ENCODE measurements at places on chromosomes 4 and X. TPM values are rescaled to one million over a fixed set of nuclear protein-coding genes. Genes with fewer than 3 reads are reported as not detected.

DNA sequence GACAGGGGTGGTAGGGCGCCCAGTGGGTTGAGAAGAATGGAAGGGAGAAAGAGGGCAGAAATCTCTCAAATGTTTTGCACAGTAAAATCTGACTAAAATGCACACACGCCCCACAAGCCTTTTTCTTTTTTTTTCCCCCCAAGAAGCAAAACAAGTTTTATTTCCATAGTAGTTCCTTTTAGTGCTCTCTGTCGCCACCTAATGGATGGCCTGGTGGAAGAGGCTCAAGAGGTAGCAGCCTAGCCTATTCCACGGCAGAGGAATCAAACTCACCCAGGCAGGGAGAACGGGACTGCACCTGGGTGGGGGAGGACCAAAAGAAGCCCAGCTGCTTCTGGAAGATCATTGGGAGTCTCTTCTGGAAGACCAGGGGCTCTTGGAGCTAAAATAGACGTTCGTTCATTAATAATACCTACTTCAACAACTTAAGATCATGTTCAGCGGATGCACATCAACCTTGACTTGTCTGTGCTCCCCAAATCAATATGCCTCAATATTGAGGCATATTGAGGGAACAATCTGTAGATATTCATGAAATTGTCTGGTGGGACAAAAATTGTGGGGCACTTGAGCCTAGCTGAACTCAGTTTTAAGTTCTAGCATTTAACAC is 31.6 kb upstream of the IRAK1 start:
- peak overlapping the region; percentile 53 for H3K27ac ChIP-seq
- no peaks in the 10 kb centered on the region for H3K27me3 ChIP-seq
- H3K36me3 ChIP-seq = peaks cover 20% of the 10 kb centered on the region
- peaks cover 9% of the 10 kb centered on the region for H3K4me1 ChIP-seq
- DNase-seq = peak; percentile 46
- H3K4me3 ChIP-seq = no peak overlapping the region

DNA sequence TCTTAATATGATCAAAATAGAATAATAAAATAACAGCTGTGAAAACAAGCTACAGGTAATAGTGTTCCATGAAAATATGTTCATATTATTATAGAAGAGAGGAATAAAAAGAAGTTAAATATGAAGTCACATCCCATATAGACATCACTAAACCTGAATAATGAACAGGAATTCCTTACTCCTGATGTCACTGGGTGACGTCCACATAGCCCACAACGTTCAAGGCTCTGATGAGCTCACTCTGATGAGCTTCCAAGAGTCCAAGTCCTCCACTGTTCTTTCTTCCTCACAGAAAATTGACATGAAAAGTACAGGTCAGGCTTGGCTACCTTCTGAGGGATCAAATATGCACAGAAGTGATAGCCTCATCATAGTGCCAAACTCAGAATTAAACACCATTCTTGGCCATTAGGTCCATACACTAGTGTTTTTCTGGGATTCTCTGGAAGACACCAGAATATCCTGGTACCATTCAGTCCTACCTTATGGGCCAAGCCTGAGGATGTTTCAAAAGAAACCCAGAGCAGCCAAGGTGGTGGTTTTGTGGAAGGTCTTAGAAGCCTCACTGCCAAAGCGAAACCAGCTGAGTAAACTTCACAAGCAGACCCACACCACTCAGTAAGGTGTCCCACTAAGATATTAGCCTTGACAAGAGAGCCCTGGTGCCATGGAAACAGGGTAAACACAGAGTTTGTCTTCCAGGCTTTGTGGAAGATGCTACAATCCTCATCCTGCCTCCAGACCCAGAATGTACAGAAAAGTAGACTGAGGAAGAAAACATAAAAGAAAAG is 138.4 kb upstream of the HHIP start:
- H3K27ac ChIP-seq = no peak overlapping the region
- no peak overlapping the region for H3K4me3 ChIP-seq
- no peaks in the 10 kb centered on the region for H3K36me3 ChIP-seq
- H3K4me1 ChIP-seq = no peaks in the 10 kb centered on the region

GRCh38 chrX:110284159-110284558 is 33.7 kb downstream of the AMMECR1 start:
- H3K27me3 ChIP-seq = no peaks in the 10 kb centered on the region
- no peak overlapping the region for H3K27ac ChIP-seq
- DNase-seq = no peak
- H3K4me3 ChIP-seq = no peak overlapping the region
- H3K36me3 ChIP-seq = no peaks in the 10 kb centered on the region

DNA sequence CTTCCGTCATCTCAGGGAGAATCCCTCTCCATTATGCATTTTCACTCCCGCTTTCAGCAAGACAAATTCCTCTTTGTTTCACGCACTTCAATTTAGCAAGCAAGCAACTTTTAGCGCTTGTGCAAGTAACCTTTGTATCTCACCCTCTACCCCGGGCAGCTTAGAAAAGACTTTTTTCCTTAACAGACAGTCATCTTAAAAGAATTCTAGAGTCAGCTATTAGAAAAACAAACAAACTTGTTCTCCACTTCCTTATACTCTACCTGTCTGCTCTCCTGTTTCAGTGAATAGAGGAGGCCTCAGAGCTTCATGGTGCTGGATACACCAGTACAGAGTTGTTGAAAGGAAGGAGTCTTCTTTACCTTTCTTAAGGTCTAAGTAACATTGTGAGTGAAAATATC is 12.1 kb downstream of the TIGD2 start:
- peaks cover 2% of the 10 kb centered on the region for H3K27me3 ChIP-seq
- no peaks in the 10 kb centered on the region for H3K36me3 ChIP-seq
- peaks cover 8% of the 10 kb centered on the region for H3K4me1 ChIP-seq
- no peak for DNase-seq

DNA sequence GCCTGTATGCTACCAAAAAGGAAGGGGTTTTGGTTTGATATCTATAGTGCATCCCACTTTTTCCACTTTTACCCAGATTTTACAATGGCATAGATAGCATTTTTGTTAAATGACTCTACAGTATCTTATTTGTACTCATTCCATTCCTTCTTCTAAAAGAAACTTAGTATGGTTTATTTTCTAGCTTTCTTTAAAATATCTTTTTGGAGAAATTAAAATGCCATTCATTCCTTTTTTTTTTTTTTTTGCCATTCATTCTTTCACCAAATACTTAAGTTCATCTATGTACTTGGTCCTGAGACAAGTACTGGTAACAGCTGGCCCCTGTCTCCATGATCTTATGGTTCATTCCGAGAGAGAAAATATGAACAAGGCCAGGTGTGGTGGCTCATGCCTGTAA is 49.1 kb downstream of the MID1 start:
- H3K4me3 ChIP-seq = no peak overlapping the region
- no peak overlapping the region for H3K27ac ChIP-seq
- no peaks in the 10 kb centered on the region for H3K4me1 ChIP-seq

DNA sequence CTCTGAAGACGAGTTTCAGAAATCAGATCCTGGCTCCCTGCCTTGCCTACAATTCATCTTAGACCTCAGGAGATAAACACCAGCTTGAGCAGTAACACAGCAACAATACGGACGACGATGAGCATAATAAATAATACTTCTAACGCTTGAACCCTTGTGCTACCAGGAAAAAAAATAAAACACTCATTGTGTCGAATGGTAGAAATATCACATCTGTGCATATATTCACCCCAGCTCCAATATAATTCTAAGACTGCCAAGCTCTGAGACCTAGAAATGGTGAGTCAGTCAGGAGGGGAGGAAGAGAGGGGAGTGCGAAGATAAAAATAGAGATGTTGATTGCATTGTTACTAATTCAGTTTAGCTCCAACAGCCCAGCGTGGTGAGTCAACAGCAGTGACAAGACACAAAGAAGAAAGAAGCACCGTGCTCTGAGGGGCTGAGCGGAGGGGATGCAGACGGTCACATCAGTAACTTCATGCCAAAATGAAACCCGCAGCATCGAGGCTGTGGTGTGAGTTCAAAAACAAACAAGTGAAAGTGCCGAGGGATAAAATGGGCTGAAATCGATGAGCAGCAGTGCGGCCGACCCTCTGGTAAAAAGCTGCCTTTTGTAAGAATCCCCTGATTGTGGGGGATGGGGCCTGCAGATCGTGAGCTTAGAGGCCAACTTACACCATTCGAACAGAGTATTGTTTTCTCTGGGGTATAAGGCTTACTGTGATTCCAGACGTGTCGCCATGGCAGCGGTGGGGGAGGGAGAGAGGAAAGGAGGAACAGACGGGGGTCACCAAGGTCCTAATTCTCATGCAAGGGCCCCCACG is 150.4 kb downstream of the MGST2 start:
- peaks cover 6% of the 10 kb centered on the region for H3K4me1 ChIP-seq
- no peak overlapping the region for H3K27ac ChIP-seq
- H3K27me3 ChIP-seq = no peaks in the 10 kb centered on the region
- H3K4me3 ChIP-seq = no peak overlapping the region
- no peaks in the 10 kb centered on the region for H3K36me3 ChIP-seq
- no peak for DNase-seq

- H3K4me1 ChIP-seq = no peaks in the 10 kb centered on the region
- no peak overlapping the region for H3K4me3 ChIP-seq
- peaks cover 10% of the 10 kb centered on the region for H3K27me3 ChIP-seq
- no peak overlapping the region for H3K27ac ChIP-seq
- H3K36me3 ChIP-seq = no peaks in the 10 kb centered on the region
Observed at GRCh38 chrX:107542500-107542899, 85.8 kb upstream of the PRPS1 start.

GRCh38 chrX:134672101-134672500 is 13.8 kb upstream of the PLAC1 start:
- H3K27ac ChIP-seq = no peak overlapping the region
- H3K4me3 ChIP-seq = no peak overlapping the region
- DNase-seq = no peak
- peaks cover 5% of the 10 kb centered on the region for H3K4me1 ChIP-seq

DNA sequence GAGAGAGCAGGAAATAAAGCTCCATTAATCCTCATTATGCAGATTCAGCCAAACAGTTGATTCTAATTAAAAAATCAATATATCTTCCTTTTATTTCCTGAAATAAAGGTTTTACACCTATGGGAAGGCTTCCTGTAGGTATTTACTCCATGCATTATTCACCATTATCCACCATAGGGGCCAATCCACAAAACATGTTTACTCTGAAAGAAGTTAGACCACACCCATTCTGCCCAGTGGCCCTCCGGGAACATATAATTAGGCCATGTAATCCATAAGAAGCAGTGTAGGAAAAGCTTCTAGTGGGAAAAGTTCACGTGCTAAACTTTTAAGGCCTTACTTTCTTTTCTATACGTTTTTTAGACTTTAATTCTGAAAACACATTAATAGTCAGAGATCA is 57.7 kb downstream of the SAT1 start:
- H3K27ac ChIP-seq = no peak overlapping the region
- H3K4me1 ChIP-seq = no peaks in the 10 kb centered on the region
- H3K4me3 ChIP-seq = no peak overlapping the region

HSFX3 gene
- total RNA-seq = not detected

ADH4 gene
- total RNA-seq = not detected

EGFL6 gene
- total RNA-seq = 2.0 TPM

All from activated T-helper 1 cell treated with anti-CD3 and anti-CD28 coated beads, Interleukin-12 subunit alpha, Interleukin-12 subunit beta, Interleukin-2, Interleukin-4 antibody, amounts not matched to agents 30 ng/mL and 10 ng/mL and 1 ng/mL, durations not matched to agents 14 hours and 24 hours and 36 hours (primary cell).